Stimulated activated CD8-positive, alpha-beta memory T cell treated with anti-CD3 and anti-CD28 coated beads, Interleukin-7, amount 100 ng/mL, for 1 hour (primary cell): ENCODE measurements at places on chromosomes 4 and X.

DNA sequence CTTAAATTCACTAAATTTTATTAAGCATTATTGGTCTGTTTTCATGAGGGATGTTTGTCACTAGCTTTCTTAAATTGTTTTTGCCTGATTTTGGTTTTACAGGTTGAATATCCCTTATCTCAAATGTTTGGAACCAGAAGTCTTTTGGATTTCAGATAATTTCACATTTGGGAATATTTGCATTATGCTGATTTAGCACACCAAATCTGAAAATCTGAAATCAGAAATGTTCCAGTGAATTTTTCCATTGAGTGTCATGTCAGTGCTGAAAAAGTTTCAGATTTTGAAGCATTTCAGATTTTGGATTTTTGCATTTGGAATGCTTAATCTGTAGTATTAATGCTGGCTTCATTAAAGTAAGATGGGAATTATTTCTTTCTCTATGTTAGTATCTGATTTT lies 14.7 kb downstream of the FAM193A start:
- no peak for DNase-seq

GRCh38 chr4:154781126-154781982 lies at the start of gene RBM46:
RBM46 (plus strand) TSS chr4:154781272; CDS start chr4:154796753, 15,481 bp downstream.
- no peak for DNase-seq

GRCh38 chr4:163818673-163819072 lies 324.2 kb downstream of the TMA16 start:
- DNase-seq: no peak

DNA sequence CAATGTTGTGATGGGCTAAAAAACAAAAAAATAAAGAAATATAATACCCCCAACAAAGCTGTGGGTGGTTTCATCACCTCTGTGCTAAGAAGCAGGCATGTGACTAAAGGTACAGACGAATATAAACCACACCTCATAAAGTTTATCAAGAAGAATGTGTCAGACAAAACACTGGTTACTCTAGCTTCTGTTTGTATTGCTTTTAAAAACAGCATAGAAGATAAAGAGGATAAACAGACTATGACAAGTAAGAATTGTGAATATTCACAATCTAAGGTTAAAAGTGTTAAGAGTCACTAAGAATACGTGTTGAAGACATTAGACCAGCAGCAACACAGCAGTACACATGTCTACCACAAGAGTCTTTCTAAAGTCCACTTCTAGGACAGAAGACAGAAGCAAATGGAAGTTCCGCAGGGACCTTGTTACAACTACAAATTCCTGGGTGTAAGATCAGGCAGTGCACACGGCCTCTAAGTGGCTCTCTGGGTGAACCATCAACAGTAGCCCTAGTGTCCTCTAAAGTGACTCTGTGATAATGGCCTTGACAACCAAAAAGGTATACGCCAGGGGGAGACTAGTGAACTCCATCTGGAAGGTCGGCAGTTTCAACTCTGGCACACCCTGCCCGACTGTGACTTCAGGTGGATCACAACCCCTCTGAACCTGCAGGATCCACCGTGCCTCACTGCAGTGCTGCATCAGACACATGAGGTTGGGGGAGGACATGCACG lies 8.3 kb upstream of the FGFBP2 start:
- no peak for DNase-seq

- DNase-seq: no peak
These were observed 37.1 kb upstream of the XPNPEP2 start for GRCh38 chrX:129701624-129702069.

DNA sequence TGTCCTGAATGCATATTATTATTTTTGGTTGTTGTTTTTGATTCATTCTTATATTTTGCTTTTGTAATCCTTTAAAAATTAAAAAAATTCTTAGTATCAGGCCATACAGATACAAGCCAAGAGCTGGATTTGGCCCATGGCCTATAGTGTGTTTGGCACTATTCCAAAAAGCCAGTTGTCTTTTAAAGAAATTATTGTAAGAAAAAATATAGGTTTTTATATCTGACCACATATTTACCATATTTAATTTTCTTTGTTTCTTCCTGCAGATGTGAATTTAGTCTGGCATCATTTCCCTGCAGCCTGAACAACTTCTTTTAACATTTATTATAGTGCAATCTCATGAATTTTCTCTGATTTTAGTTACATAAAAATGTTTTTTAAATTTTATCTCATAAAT lies 652.8 kb upstream of the NR3C2 start:
- no peak for DNase-seq

- no peak for DNase-seq
These were observed 218.9 kb upstream of the PPP1R2C start for GRCh38 chrX:42996861-42997260.

- DNase-seq: no peak
These were observed 118.0 kb downstream of the MANBA start for GRCh38 chr4:102642631-102643298.

DNA sequence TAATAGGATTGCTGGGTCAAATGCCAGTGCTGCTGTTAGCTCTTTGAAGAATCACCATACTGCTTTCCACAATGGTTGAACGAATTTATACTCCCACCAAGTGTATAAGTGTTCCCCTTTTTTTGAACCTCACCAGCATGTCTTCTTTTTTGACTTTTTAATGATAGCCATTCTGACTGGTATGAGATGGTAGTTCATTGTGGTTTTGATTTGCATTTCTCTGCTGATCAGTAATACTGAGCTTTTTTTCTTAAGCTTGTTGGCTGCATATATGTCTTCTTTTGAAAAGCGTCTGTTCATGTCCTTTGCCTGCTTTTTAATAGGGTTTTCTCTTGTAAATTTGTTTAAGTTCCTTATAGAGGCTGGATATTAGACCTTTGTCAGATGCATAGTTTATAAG lies 14.8 kb downstream of the USP38 start:
- no peak for DNase-seq

- DNase-seq: no peak
These were observed 6.3 kb upstream of the YIPF6 start for GRCh38 chrX:68492583-68492982.

GRCh38 chr4:100414016-100414790 lies 103.6 kb downstream of the EMCN start:
- DNase-seq: no peak

DNA sequence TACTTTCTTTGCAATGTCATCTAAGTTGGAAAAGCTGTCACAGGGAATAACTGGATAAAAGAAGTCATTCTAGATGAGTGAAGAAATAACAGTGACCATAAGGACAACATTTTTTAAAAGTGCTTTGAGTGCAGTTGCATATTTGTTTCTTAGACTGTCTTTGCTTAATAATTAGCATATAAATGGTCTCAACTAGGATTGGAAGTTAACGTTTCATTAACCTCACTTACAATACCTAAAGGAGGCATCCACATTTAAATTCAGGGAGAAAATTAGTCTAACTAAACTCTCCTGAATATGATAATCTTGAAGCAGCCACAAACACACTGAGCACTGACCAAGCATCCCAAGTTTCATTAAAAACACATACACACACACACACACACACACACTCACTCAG lies 780.7 kb downstream of the PCDH18 start:
- no peak for DNase-seq

GRCh38 chr4:66160606-66161005 lies 490.3 kb upstream of the EPHA5 start:
- DNase-seq: no peak

DNA sequence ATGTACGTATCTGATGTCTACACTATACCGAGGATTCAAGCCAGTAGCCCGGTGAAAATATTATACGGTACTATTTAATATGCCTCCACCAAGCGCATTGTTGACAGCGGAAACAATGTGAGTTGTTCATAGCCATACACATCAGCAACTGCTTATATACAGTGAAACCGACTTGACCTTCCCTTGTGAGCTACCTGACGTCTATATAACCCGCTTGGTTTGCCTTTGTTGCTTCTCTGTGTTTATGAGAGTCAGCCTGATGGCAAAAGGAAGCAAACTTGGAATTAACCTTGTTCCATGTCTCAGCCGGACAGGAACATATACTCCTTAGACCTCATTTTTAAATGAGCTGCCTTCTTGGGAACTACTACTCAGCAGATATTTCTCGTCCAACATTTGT lies 211.8 kb downstream of the DCTD start:
- DNase-seq: no peak

DNA sequence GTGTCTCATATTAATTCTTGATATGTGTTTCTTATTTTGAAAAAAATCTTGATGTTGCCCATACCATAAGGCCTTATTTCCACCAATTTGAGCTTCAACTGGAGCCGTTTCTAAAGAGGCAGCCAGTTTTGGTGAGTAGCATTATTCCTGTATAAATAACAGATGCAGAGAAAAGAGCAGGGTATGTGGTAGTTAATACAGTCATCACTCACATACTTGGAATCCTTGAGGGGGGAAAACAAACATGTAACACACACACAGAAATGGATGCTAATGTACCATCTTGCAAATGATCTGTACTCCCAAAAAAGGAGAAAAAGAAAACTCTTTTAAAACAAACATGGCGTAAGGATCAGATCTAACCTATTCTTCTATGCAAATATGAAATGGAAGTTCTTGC lies 389.7 kb downstream of the GPM6A start:
- DNase-seq: no peak

GRCh38 chrX:14590693-14591424 lies 61.5 kb downstream of the GLRA2 start:
- no peak for DNase-seq

DNA sequence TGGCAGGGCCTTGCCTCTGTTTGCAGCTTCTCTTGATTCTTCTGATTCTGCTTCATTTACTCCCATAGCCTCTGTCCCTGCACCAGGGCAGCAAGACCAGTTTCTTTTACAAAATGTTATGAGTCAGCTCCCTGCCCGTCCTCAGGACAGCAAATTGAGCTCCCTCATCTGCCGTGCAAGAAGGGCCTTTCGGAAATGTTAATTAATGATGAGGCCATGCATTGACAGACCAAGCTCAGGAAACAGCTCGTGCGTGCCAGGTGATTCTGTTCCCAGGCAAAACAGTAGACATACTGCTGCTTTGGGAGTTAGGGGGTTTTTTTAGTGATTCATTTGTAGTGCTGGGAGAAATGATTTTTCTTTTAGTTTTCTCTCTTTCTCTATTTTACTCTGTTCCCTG lies 231.7 kb downstream of the FBXW7 start:
- no peak for DNase-seq

GRCh38 chr4:7309636-7310390 lies 117.5 kb downstream of the SORCS2 start:
- DNase-seq: no peak

DNA sequence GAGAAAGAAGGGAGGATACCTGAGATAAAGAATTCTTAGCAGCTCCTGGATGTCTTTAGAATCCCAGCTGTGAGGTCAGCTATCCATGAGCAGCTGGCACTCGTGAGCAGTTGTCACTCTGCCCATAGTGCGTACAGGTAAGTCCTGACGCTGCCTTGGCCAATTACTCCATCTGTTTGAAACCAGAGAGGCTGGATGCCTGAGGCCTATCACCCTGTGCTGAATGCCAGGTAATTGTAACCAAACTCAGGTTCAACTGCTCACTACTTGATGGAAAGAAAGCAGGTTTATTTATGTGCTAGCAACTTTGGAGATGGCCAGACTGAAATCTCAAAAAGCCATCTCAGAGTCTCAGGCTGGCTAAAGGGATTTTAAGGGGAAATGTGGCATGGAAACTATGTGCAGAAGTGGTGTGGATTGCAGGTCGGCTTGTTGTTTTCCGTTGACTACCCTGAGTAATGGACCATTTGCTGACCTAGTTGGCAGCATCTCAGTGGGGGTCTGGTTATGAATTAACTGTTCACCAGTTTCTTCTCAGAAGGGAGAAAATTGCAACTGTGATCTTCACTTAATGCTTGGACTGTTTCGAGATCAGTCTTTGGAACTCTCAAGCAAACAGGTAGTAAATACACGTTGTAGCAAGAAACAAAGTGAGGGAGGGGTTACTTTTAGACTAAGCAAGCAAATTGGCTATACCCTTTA lies 1614.0 kb upstream of the PCDH10 start:
- no peak for DNase-seq

DNA sequence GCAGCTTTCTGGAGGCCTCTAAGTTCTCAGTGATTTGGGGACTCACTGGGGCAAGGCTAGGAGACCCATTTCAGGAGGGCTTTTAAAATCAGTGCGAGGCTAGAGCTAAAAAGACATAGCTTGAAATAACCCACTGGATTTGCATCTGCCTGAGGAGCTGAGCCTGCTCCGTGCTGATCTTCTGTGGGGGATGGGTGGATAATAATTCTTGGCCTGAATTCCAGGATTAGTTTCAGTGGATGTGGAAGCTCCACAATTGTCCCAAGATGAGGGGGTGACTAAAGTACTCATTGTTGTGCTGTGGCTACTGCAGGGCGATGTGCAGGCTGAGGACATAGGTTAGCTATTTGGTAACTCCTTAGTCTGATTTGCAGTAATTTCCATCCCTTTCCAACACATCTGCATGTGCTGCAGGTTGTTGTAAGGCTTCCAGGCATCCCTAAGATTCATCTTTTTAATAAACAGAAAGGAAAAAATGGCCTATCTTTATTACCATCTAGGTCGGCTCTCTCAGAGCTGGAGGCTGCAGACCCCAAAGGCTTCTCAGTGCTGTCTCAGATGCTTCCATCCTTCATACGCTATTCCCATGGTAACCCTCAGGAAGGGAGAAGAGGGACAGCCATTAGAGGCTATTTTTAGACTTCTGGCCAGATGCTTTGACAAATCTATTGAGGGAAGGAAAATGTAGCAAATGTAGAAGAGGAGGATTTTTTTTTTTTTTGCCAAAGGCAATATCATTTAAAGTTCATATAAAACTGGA lies 63.4 kb downstream of the GRXCR1 start:
- DNase-seq: no peak

DNA sequence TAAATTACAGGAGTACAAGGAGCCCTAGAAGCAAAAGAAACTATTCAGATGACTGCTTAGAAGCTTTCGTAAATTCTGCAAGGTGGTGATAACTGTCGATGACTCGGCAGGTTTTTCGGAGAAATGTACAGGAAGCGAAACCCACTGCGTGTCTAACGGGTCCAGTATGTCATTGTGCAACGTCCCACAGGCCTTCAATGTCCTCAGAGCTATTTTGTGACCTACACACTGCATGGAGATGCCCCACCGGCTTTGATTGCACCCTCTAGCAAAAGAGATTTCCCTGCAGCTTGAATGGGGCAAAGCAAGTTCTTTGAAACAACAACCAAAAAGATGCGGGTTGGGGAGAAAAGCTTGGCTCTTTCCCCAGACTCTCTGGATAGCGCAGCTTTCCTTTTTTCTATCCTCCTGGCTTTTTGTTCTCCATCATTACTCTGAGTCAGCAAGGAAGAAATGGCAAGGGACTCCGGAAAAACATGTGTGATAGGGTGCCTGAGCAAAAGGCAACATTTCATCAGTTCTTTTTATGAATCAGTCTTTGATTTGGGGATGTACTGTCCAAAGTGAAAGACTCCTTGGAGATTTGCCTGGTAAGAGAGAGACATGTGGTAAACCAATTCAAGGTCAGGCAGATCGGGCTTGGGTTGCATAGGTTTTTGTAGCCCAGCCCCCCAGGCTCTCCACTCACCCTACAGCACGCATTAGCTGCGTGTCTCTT lies 112.0 kb upstream of the TBL1X start:
- no peak for DNase-seq
